Bone marrow (tissue), 2 donors: ENCODE measurements at places on chromosomes 2 and 18.

DNA sequence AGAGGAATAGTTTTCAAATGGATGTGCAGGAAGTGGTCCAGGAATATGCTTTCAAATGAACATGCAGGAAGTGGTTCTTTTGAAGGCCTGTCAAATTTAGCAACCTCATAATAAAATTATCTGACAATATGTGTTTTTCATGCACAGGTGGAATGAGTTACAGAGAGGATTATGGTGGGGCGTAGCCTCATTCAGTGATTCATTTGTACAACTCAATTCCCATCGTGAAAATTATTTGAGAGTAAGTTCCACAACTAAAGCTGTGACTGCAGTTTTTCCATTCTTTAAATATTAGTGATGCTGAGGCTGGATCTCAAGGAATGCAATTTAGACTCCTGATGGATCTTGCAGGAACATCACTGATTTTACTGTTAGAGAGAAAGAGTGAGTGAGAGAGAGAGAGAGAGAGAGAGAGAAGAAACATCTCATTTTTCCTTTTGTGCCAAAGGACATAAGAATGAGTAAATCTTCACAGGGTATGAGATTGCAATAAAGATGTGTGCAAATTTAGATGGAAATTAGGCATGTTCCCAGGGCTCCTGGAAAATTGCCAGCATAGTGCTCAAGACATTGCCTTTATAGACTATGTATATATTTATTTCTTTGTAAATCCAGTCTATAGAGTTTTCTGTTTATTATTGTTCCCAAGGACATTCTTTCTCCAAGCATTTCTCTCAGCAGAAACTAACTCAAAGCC, 394.9 kb upstream of the ZEB2 start:
- no peak for DNase-seq

GRCh38 chr18:62583376-62583775, 60.6 kb downstream of the ZCCHC2 start:
- no peak for DNase-seq

- DNase-seq: no peak
These were observed 182.5 kb downstream of the ACKR3 start for GRCh38 chr2:236752096-236752495.

DNA sequence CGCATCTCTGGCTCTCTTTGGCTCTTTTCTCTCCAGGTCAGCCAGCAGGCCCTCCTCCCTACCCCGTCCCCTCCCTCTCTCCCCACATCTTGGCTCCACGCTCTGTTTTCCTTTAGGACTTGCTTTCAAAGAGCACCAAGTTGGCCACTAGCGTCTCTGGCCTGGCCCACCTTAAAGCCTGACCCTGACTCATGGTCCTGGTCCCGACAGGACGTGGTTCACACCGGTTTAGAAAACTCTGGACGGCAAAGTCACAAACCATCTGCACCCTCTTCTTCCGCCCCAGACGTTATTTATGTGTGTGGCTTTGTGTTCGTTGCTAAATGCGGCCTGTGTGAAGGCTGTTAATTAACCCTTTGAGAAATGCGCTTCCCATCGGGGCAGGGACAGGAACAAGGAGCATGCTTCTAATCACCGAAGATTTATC, 169.0 kb upstream of the HAAO start:
- no peak for DNase-seq
